Renal cortical epithelial cell (primary cell): ENCODE measurements at places on chromosomes 5 and 9.

- no peak for DNase-seq
These were observed 130.4 kb upstream of the POC5 start for GRCh38 chr5:75847561-75848021.

- peak; percentile 85 for DNase-seq
These were observed 88.6 kb upstream of the GAS1 start for GRCh38 chr9:87035879-87036278.

DNA sequence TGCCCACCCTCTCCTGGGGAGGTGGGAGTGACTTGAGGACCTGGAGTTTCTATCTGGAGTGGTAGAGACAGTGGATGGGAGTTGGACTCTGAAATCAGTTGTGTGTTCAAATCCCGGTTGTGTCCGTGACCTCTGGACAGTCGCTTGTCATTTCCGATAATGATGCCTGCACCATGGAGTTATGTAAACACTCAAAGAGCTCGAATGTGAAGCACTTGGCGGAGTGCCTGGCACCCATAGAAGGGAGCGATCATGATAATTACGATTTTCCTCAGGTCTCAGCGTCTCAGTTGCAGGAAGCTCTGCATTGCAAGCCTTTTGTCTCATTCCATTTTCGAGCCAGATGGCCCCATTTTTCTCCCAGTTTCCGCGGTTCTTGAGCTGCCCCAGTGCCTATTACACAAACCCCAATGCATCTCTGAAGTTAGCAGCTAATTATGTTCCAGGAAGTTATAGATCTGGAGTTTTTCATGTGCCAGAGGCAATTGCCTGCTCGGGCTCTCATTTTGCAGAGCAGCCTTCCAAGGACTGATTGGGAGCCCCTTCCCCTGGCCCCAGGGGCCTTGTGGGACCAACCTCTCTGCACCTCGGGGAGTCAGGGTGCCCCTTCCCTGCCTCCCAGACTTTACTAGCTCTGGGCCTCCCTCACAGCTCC is 175.5 kb upstream of the MVB12B start:
- DNase-seq, result no peak

GRCh38 chr5:6674421-6674820 is 38.8 kb upstream of the TENT4A start:
- DNase-seq, result no peak

- DNase-seq, result no peak
These were observed 317.8 kb downstream of the PRDM9 start for GRCh38 chr5:23825196-23825595.

DNA sequence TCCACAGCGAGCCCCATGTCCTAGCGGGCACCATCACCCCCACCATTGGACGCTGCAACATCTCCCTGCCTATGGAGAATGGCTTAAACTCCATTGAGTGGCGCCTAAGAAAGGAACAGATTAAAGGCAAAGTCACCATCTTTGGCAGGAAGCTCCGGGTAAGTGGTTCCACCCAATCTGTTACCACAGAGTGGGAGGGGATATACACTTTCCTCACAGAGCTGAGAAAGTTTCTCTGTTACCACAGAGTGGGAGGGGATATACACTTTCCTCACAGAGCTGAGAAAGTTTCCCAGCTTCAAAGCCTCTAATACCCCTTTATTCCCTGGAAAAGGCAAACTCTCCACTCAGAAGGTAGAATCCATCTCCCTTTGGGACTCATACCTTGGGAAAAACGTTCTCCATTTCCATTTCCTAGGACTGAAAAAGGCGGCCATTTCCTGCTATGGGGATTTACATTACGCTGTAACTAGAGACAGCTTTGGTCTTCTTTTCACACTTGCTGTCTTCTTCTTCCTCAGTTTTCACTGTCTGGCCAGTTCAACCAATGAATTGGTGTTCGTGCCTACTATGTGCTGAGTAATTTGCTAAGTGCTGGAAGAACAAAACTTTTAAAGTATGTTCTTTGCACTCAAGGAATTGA is 63.4 kb upstream of the WWC1 start:
- DNase-seq, result no peak

DNA sequence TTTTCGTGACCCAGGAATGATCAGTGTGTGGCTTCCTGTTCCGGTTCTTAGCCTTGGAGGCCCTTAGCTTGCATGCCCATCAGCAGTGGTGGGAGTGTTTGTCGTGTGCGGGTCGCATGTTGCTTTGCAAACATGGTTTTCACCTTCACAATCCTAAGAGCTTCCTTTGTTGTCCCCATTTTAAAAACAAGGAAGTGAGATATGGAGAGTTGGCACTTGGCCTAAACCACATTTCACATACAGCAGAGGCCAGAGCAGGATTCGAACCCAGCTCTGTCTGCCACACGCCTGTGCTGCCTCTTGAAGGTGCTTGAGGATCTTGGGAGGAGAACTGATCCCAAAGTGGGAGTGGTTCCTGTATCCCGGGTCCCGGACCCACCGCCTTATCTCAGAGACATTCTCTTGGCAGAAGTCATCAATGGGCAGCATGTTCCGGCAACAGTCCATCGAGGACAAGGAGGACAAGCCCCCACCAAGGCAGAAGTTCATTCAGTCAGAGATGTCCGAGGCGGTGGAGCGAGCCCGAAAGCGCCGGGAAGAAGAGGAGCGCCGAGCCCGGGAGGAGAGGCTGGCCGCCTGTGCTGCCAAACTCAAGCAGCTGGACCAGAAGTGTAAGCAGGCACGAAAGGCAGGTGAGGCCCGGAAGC is 38.2 kb upstream of the POMT1 start:
- DNase-seq, result no peak

DNA sequence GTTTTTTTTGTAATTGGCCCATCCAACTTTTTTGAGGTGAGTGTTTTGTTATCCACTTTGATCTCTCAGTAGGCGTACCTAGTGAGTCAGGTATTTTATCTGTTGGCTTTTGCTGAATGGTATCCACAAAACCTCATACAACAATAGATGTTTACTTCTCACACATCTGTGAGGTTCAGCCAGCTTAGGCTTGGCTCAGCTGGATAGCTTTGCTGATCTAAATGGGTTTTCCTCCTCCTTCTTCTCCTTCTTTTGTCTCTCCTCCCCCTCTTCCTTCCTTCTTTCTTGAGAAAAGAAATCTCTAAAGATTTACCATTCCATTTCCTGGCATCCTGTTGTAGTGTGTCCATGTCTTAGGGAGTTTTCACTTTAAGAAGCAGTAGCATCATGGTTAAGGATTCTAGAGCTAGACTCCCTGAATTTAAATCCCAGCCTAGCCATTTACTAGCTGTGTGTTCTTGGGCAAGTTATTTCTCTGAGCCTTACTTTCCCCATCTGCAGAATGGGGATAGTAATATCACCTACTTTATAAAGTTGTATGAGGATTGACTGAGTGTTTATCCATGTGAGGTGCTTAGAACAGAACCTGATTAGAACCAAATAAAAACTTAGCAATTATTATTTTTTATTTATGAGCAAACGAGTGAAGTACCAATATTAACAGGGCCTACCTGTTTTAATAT is 126.3 kb downstream of the ARHGAP26 start:
- DNase-seq, result peak; percentile 31

- peak; percentile 59 for DNase-seq
These were observed 17.8 kb downstream of the SLC38A9 start for GRCh38 chr5:55694152-55694830.

DNA sequence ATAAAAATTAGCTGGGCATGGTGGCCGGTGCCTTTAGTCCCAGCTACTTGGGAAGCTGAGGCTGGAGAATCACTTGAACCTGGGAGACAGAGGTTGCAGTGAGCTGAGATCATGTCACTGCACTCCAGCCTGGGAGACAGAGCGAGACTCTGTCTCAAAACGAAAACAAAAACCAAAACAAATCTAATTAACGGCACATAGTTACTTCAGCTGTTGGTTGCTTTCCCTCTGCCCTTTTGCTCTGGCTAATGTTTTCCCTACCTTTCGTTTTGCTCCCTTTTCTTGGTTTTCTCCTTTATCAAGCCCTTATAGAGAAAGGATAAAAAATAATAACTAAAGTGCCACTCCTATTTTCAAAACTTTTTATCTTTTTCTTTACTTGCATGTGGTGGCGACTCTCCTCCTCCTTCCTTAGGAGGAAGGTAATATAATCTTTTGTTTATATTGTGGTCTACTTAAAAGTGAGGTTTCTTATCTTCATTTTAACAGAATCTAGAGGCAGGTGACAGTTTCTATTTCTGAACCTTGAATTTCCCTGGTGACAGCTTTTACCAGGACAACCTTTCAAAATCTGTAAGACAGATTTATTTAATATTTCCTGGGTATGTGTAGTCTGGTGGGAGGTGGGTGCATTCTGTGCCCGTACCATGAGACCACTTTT is 125.4 kb downstream of the ARHGEF28 start:
- DNase-seq, result no peak

GRCh38 chr9:105057551-105057950 is 129.6 kb upstream of the ABCA1 start:
- no peak for DNase-seq

DNA sequence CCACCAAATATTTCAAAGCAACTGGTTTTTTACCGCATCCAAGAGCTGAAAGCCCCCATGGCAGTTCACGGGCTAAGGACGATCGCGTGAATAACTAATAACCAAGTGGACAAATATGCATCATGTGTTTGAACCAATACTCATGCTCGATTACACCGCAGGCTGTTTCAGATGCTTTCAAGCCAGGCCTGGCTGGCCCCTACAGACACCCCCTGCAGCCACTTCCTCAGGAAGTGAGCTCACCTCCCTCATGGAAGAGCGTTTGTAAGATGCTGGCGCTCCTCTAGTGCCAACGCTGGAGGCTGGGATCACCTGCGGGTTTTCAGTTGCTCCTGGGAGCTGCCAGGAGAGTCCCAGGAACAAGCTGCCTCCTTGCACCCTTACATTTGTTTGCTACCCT is 53.9 kb upstream of the PTCH1 start:
- no peak for DNase-seq

- peak; percentile 39 for DNase-seq
These were observed 629 bp downstream of the CCNH start for GRCh38 chr5:87411973-87412629.

DNA sequence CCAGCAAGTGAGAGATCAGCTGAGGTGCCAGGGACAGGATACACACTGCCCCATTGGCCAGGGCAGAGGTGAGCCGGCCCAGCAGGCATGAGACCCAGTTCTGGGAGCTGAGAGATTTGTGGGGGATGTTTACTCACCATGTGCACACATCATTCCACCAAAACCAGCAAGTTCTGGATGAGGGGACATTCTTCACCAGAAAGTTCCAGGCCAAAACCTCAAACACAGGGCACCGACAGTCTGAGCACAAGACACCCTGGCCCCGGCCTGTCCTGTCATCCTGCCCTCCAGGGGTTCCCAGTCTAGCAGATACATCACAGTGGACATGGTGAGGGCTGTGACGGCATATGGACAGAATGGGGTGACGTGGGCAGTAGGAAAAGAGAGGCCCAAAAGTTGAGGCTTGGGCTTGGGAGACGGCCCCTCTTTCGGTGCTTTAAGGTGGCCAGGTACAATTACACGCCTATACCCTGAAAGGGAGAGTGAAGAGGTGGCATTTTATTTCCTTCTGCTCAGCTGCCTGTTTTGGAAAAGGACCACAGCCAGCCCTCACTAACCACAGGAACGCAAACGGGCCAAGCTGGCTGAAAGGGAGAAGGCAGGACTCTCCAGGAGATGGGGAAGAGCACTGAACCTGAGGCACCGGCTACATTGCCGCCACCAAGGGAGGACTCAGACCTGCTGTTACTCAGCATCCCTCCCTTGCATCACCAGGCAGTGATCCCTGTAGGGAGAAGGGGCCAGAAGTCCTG is 64.0 kb downstream of the SHB start:
- DNase-seq, result no peak

GRCh38 chr5:178196986-178197385 is 7.3 kb upstream of the HNRNPAB start:
- no peak for DNase-seq

DNA sequence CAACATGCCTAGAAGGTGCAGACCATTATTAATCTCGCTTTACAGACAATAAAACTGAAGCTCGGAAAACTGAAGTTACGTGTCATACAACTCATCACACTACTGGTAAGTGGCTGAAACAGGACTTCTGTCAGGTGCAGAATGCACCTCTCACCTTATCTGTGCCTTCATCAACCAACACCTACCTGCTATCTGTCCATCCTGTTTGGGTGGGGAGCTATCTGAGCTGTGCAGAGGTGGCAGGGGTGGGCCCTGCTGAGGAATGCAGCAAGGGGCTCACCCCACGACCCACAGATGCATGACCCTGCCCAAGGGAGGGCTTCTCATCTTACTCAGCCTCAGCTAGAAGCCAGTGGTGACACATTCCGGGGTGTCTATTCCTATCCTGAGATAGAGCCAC is 81.6 kb downstream of the SLIT3 start:
- no peak for DNase-seq

GRCh38 chr5:64384765-64385164 is 121.0 kb upstream of the RGS7BP start:
- peak; percentile 75 for DNase-seq

GRCh38 chr5:52738095-52738506 is 49.6 kb upstream of the ITGA1 start:
- peak; percentile 60 for DNase-seq

DNA sequence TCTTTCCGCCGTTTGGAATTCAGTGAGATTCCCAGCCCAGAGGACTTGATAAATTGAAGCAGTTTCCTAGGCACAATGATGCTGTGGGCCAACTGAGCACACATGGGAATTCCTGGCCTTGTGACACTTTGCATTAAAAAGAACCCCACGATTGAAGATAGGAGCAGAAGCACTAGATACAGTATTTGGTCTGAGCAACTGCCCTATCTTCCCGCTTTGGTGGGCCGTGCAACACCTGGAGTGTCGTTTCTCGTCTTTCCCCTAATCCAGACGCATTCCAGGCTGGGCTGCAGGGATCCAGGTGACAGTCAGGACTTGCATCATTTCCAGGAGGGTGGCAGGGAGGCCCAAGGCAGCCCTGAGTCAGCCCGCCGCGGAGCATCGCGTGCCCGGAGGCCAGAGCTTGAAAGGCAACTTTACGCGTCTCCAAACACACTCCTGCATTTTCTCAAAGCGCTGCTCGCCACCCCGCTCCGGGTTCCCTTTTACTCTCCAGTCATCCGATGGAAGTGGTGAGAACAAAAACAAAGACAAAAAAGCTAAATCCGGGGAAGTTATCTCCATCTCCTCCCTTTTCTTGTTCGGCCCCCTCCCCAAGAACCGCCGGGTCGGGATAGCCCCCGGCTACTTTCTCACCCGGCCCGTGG is 753 bp upstream of the STC2 start:
- DNase-seq, result peak; percentile 41

DNA sequence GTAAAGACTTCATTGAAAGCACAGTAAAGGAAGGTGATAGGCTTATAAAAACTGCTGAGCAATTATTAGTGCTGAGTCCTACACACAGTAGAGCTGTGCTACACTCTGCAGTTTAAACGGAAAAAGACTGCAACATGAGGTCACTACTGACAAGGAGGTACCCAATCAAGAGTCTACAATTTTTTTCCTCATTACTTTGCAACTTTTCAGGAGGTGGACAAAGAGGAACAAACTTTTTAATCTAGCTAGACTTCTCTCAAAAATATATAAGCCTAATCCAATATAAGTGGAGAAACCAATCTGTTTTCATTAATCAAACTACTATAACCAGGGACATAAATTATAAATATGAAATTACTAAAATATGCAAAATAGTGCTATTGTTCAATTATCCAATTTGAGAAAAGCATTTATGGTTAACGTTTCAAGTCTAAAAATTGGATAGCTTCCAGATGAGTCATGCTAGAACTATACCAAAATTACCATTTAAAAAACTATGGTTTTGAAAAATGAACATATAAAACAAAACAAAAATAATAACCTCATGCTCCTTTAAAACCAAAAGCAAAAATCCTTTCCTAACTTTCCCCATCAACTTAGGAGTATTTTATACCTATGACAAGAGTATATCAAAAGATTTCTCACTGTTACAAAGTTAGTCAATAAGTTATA is 37.7 kb downstream of the FAM13B start:
- peak; percentile 43 for DNase-seq

- no peak for DNase-seq
These were observed 86.3 kb upstream of the GRHPR start for GRCh38 chr9:37336150-37336549.
